ENCODE measurements at places on chromosomes 7 and 10. TPM values are rescaled to one million over a fixed set of nuclear protein-coding genes. Genes with fewer than 3 reads are reported as not detected.

PNLIPRP2 gene
- total RNA-seq: not detected

WDR86 gene
- total RNA-seq: 0.26 TPM

RPEL1 gene
- total RNA-seq: not detected

NODAL gene
- total RNA-seq: not detected

TMEM139 gene
- total RNA-seq: 0.23 TPM

COL13A1 gene
- 38.9 TPM for total RNA-seq

IGFBP1 gene
- total RNA-seq: 10.2 TPM

PRPS1L1 gene
- not detected for total RNA-seq

IKZF1 gene
- total RNA-seq: not detected

ANKIB1 gene
- 65.0 TPM for total RNA-seq

C10orf95 gene
- not detected for total RNA-seq

UPF2 gene
- 15.6 TPM for total RNA-seq

FFAR4 gene
- total RNA-seq: not detected

IFIT1 gene
- total RNA-seq: 22.2 TPM

RAB19 gene
- total RNA-seq: not detected

FBXO24 gene
- total RNA-seq: 0.13 TPM

NUTM2B gene
- total RNA-seq: 0.39 TPM

CEP41 gene
- total RNA-seq: 7.5 TPM

PLAU gene
- 110 TPM for total RNA-seq

CYP3A5 gene
- not detected for total RNA-seq

HGF gene
- total RNA-seq: 51.1 TPM

LRMDA gene
- 1.0 TPM for total RNA-seq

CADPS2 gene
- 18.3 TPM for total RNA-seq

FGFR2 gene
- total RNA-seq: 0.03 TPM
